Suprapubic skin (tissue), 4 donors: ENCODE measurements at places on chromosomes 16 and 17.

DNA sequence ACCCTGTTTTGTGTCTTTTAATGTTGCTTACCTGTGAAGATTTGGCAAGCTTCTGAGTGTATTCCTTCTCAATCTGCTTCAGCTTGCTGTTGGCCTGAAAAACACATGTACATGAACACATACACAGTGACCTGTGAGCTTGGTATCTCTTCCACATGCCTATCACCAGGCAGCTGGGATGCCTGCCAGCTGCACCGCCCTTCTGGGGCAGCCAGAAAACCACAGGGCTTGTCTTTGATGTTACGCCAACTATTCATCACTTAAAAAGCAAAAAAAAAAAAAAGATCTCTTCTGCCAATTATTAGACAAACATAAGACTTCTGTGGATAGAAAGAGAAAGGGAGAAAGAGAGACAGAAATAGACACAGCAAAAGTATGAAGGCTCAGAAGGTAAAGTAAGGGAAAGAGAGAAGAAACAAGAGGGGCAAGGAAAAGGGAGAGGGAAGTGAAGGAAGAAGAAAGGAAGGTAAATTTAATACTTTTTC, 189.2 kb upstream of the AXIN2 start:
- no peaks in the 10 kb centered on the region for H3K36me3 ChIP-seq
- peak overlapping the region; percentile 65 for H3K27ac ChIP-seq
- H3K4me3 ChIP-seq: no peak overlapping the region

DNA sequence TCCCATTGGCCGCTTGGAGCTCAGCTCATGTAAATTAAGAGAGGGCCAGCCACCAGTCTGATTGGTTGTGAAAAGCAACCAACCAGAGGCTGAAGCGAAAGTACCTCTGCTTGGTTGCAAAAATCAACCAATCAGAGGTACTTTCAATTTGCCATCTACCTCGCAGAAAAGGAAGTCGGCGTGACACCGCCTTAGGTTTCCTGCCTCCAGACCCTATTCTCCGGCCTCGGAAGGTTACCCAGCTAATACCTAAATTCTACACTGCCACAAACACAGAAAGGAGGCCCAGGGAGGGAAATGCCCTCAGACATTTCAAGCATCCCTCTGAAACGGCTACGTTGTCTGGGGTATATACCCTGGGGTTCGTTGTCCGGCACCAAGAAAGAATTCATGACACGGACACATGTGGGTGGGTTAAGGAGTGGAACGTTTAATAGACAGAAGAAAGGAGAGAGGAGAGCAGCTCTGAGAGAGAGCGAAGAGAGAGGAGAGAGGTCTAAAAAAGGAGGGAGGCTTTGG, 481.3 kb downstream of the TMEM114 start:
- no peak overlapping the region for H3K4me3 ChIP-seq
- H3K4me1 ChIP-seq: no peaks in the 10 kb centered on the region
- DNase-seq: no peak
- H3K27ac ChIP-seq: no peak overlapping the region
- H3K36me3 ChIP-seq: no peaks in the 10 kb centered on the region
- no peaks in the 10 kb centered on the region for H3K27me3 ChIP-seq

DNA sequence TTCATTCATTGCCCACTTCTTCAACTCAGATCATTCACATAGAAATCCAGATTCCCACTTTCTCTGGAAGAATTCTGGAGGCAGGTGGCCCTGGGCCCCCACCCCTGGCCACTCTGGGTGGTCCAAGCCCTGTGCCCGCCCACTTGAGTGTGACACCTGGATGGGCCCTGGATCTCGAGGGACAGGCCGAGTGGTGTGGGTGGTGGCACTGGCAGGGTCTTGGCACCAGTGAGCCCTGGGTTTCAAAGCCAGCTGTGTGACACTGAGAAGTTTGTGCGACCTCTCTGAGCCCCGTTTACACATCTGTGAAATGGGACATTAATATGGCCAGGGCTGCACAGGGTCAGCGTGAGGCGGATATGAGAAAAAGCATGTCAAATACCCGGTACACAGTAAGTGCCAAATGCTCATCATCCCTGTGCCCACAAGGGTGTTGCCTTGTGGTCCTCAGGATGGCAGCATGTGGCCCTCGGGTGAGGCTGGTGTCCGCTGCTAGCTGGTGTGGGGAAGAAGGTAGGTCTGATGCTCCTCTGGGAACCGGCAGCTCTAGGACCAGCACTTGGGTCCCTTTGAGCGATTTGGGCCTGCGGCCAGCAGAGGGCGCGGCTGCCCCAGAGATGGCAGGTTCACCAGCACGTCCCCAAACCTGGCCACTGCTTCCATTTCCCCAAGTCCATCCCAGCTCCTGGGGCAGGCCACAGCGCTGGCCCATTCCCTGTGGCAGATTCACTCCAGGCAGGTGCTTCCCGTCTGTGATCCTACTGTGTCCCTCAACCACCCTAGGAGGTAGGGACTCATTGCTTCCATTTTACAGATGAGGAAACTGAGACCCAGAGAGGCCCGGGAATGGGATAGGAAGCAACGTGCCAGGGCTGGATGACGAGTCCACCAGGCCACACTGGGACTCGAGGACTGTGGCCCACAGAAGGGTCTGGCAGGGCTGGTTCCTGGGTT, 3.6 kb downstream of the OSGIN1 start:
- no peak overlapping the region for H3K27ac ChIP-seq
- peak; percentile 86 for DNase-seq
- H3K27me3 ChIP-seq: no peaks in the 10 kb centered on the region
- H3K36me3 ChIP-seq: peaks cover 34% of the 10 kb centered on the region

- no peak overlapping the region for H3K4me3 ChIP-seq
- DNase-seq: no peak
- no peaks in the 10 kb centered on the region for H3K27me3 ChIP-seq
- H3K4me1 ChIP-seq: no peaks in the 10 kb centered on the region
- H3K27ac ChIP-seq: no peak overlapping the region
Measured at GRCh38 chr16:16120044-16120381, 103.3 kb downstream of the ABCC6 start.

GRCh38 chr17:82240506-82241182, 11.8 kb downstream of the SLC16A3 start:
- no peak overlapping the region for H3K4me3 ChIP-seq
- H3K27ac ChIP-seq: peak overlapping the region; percentile 70
- peaks cover 31% of the 10 kb centered on the region for H3K36me3 ChIP-seq
- DNase-seq: no peak
- no peaks in the 10 kb centered on the region for H3K27me3 ChIP-seq

DNA sequence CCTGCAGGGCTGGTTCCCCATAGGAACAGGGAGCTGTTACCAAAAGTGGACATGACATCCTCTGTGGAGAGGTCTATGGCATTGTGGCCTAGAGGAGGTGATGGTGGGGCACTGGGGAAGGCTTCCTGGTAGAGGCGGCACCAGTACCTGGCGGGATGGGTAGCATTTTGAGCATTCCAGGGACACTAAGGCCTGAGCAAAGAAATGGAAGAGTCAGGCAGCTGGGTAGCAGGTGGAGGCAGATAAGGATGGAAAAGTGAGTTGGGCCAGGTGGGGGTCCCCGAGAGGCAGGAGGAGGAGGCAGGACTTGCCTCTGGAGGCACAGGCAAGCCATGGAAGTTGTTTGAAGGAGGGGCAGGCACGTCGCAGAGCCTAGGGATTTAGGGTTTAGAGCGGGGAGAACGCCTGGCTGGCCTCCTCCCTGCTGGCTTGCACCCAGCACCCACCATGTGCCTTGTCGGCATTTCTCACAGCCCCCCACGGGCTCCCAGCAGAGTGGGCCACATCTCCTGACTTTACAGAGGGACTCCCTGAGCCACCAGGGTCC, 5.1 kb upstream of the ADCY7 start:
- H3K27me3 ChIP-seq: no peaks in the 10 kb centered on the region
- H3K36me3 ChIP-seq: no peaks in the 10 kb centered on the region
- no peak overlapping the region for H3K27ac ChIP-seq
- H3K4me3 ChIP-seq: no peak overlapping the region

DNA sequence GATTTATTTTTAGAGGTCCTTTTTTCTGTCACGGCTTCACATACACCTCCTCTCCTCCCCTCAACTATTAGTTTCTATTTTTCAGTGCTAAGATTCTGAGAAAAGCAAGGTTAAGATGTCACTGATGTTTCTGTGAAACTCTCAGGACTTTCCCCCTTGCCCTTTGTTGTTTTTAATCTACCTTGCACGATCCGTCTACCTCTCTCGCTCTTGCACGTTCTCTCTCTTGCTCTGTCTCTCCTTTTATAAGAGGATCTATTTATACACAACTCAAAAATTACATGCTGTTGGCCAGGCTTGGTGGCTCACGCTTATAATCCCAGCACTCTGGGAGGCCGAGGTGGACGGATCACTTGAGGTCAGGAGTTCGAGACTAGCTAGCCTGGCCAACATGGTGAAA, 43.6 kb downstream of the RPA1 start:
- H3K4me1 ChIP-seq: no peaks in the 10 kb centered on the region
- H3K27me3 ChIP-seq: no peaks in the 10 kb centered on the region
- DNase-seq: no peak
